ENCODE measurements at places on chromosomes 1 and 21.

GRCh38 chr1:157831968-157832626 lies 9.5 kb downstream of the CD5L start:
- no peak overlapping the region for H3K4me3 ChIP-seq
- H3K36me3 ChIP-seq = no peaks in the 10 kb centered on the region
- no peaks in the 10 kb centered on the region for H3K27me3 ChIP-seq
- no peaks in the 10 kb centered on the region for H3K4me1 ChIP-seq

GRCh38 chr1:59063501-59063900 lies 233.4 kb upstream of the FGGY start:
- H3K27ac ChIP-seq = peak overlapping the region; percentile 66
- no peak for DNase-seq
- H3K36me3 ChIP-seq = no peaks in the 10 kb centered on the region
- H3K27me3 ChIP-seq = no peaks in the 10 kb centered on the region

- no peak overlapping the region for H3K27ac ChIP-seq
- no peaks in the 10 kb centered on the region for H3K27me3 ChIP-seq
- H3K4me3 ChIP-seq = no peak overlapping the region
- no peak for DNase-seq
Measured at GRCh38 chr1:2441746-2442145, 29.4 kb upstream of the PEX10 start.

GRCh38 chr1:114080511-114081436 lies 72.9 kb downstream of the SYT6 start:
- H3K4me1 ChIP-seq = peaks cover 12% of the 10 kb centered on the region
- no peak overlapping the region for H3K4me3 ChIP-seq
- no peak overlapping the region for H3K27ac ChIP-seq
- DNase-seq = no peak
- no peaks in the 10 kb centered on the region for H3K27me3 ChIP-seq
- H3K36me3 ChIP-seq = no peaks in the 10 kb centered on the region

GRCh38 chr1:174626031-174627025 lies 178.6 kb downstream of the GPR52 start:
- no peaks in the 10 kb centered on the region for H3K4me1 ChIP-seq
- no peaks in the 10 kb centered on the region for H3K36me3 ChIP-seq
- no peak overlapping the region for H3K27ac ChIP-seq
- no peaks in the 10 kb centered on the region for H3K27me3 ChIP-seq
- no peak overlapping the region for H3K4me3 ChIP-seq

DNA sequence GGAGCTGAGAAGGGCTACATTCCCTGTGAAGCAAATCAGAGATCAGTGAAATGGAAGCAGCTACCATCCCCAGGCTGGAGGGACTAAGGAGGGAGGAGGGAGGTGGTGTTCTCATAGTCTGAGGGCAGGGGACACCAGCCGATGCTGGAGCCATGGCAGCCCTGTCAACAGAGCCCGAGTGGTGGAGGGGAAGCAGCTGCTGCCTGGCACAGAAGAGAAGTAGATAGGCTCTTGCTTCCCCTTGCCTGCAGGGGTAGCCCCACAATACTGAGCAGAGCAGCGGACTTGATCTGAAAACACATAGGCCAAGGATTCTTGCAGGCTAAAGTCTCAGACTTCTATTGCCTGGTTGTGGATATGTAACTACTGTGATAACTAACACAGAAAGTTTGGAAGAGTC lies 255.1 kb downstream of the FGGY start:
- no peaks in the 10 kb centered on the region for H3K36me3 ChIP-seq
- H3K4me3 ChIP-seq = no peak overlapping the region
- DNase-seq = no peak
- no peak overlapping the region for H3K27ac ChIP-seq
- no peaks in the 10 kb centered on the region for H3K27me3 ChIP-seq

GRCh38 chr1:202710070-202711045 lies at the start of gene SYT2:
TSS of gene SYT2 (minus strand) at chr1:202710454. CDS start at chr1:202605772, 104,682 bp downstream.
- peak within 1 kb of the TSS; percentile 27 for H3K4me3 ChIP-seq
- H3K4me1 ChIP-seq = peaks cover 18% of the 10 kb centered on the region
- H3K36me3 ChIP-seq = no peaks in the 10 kb centered on the region

GRCh38 chr1:107339775-107340174 lies 198.9 kb downstream of the NTNG1 start:
- DNase-seq = no peak
- H3K36me3 ChIP-seq = no peaks in the 10 kb centered on the region
- no peaks in the 10 kb centered on the region for H3K4me1 ChIP-seq

- peak overlapping the region; percentile 66 for H3K27ac ChIP-seq
- H3K4me1 ChIP-seq = peaks cover 17% of the 10 kb centered on the region
- H3K27me3 ChIP-seq = no peaks in the 10 kb centered on the region
- H3K36me3 ChIP-seq = no peaks in the 10 kb centered on the region
- peak overlapping the region; percentile 70 for H3K4me3 ChIP-seq
Measured at GRCh38 chr1:63368131-63368530, 704 bp downstream of the ALG6 start.

GRCh38 chr1:221157026-221157761 lies 278.0 kb downstream of the HLX start:
- no peaks in the 10 kb centered on the region for H3K27me3 ChIP-seq
- peaks cover 10% of the 10 kb centered on the region for H3K4me1 ChIP-seq
- no peak overlapping the region for H3K27ac ChIP-seq
- H3K4me3 ChIP-seq = no peak overlapping the region

- no peaks in the 10 kb centered on the region for H3K36me3 ChIP-seq
- no peaks in the 10 kb centered on the region for H3K4me1 ChIP-seq
- no peak overlapping the region for H3K4me3 ChIP-seq
Measured at GRCh38 chr1:160801836-160802580, 6.0 kb downstream of the LY9 start.

- H3K27ac ChIP-seq = no peak overlapping the region
- H3K36me3 ChIP-seq = no peaks in the 10 kb centered on the region
- H3K4me1 ChIP-seq = peaks cover 4% of the 10 kb centered on the region
- H3K4me3 ChIP-seq = no peak overlapping the region
- H3K27me3 ChIP-seq = no peaks in the 10 kb centered on the region
Measured at GRCh38 chr1:48202030-48202752, 20.3 kb upstream of the SLC5A9 start.

DNA sequence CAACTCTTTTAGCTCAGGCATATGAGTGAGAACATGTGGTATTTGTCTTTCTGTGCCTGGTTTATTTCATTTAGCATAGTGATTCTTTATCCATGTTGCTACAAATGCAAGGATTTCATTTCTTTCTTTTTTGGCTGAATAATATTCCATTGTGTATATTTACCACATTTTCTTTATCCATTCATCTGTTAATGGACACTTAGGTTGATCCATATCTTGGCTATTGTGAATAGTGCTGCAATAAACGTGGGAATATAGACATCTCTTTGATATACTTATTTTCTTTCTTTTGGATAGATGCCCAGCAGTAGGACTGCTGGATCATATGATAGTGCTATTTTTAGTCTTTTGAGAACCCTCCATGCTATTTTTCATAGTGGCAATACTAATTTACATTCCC lies 30.8 kb downstream of the ASB17 start:
- H3K36me3 ChIP-seq = no peaks in the 10 kb centered on the region
- H3K4me3 ChIP-seq = no peak overlapping the region
- H3K4me1 ChIP-seq = no peaks in the 10 kb centered on the region
- no peaks in the 10 kb centered on the region for H3K27me3 ChIP-seq

DNA sequence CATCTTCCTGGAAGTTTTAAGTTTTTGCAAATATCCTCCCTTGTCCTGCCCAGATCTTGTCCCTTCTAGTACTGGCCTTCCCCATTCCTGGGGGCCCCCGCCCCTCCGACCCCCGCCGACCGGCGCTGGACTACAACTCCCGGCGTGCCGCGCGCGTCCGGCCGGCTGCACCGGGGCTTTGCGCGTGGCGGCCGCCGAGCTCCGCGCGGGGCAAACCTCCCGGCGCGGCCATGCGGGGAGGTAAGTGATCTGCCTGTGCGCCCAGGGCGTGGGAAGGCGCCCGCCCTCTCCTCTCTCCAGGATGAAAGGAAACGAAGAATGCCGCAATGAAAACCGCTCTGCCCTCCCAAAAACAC lies 3.2 kb upstream of the SAMD13 start:
- H3K4me3 ChIP-seq = peak overlapping the region; percentile 65
- no peak for DNase-seq
- peak overlapping the region; percentile 77 for H3K27ac ChIP-seq
- peaks cover 19% of the 10 kb centered on the region for H3K4me1 ChIP-seq
- no peaks in the 10 kb centered on the region for H3K27me3 ChIP-seq

DNA sequence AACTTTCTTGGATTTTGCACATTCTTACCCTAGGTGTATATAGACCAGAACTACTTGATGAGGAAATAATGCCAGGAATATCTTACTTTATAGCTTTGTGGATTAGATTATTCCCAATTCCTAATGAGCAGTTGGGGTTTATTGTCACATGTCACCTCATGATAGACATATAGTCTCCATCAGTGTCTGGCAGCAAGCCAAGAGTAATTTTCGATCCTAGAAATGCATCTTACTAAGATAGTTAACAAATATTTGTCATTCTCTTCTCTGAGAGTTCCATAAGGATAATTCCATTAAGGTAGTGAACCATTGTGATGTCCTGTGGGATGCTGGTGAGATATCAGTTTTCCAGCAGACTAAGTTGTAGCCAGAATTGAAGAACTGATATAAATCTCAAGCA lies 1282.9 kb upstream of the B3GALT2 start:
- H3K27ac ChIP-seq = no peak overlapping the region
- no peak for DNase-seq
- H3K27me3 ChIP-seq = no peaks in the 10 kb centered on the region

- H3K27ac ChIP-seq = no peak overlapping the region
- no peak overlapping the region for H3K4me3 ChIP-seq
- H3K36me3 ChIP-seq = no peaks in the 10 kb centered on the region
- DNase-seq = no peak
Measured at GRCh38 chr1:61215119-61215518, 132.8 kb downstream of the NFIA start.

- no peak overlapping the region for H3K4me3 ChIP-seq
- no peak for DNase-seq
- H3K27ac ChIP-seq = peak overlapping the region; percentile 66
- H3K4me1 ChIP-seq = peaks cover 27% of the 10 kb centered on the region
- no peaks in the 10 kb centered on the region for H3K27me3 ChIP-seq
Measured at GRCh38 chr1:109864047-109864822, 46.4 kb upstream of the CSF1 start.

GRCh38 chr1:119276558-119276957 lies 92.0 kb upstream of the HAO2 start:
- DNase-seq = no peak
- H3K4me3 ChIP-seq = no peak overlapping the region
- H3K27me3 ChIP-seq = no peaks in the 10 kb centered on the region
- no peak overlapping the region for H3K27ac ChIP-seq

DNA sequence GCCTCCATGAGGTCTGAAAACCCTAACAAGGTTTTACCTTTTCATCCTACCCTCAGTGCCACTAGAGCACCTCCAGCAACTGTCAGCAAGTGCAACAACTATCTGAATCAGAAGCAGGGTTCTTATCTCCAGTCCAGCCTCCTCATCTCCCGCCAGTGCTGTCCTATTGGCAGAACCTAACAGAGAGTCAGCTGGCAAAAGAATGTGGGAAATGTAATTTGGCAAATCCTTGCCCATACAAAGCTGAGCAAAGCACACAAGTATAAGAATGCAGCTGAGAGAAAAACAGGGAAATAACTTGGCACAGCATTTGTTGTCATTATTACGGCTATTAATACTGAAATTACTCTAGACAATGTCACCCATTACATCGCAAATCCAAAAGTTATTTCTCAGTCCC lies 124.2 kb downstream of the ATP6V1G3 start:
- H3K27me3 ChIP-seq = no peaks in the 10 kb centered on the region
- no peak overlapping the region for H3K4me3 ChIP-seq
- no peaks in the 10 kb centered on the region for H3K4me1 ChIP-seq
- no peaks in the 10 kb centered on the region for H3K36me3 ChIP-seq
- no peak overlapping the region for H3K27ac ChIP-seq

DNA sequence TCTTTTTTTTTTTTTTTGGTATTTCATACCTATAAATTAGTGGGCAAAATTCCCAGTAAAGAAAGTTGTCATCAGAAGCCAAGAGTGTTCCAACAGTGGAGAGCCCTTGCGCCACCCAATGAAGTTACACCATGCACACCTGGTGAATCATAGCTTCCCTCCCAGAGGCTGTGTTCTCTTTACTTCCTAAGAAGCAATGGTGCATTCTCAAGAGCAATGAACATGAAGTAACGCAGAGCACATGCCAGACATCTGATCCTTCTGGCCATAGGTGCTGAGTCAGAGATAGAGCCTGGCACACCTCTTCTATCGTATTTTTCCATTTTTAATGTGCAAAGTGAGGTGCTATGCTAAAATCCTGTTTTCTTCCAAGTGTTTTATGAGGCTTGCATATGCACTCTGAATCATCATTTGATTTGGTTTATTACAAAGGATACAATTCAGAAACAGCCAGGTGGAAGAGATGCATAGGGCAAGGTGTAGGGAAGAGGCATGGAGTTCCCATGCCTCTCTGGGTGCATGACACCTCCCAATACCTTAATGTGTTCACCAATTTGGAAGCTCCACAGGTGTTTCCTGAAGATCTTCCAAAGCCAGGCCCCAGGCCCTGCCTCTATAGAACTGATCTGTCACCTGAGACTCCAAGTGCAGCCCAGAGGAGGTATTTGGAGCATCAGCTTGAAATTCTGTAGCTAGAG lies 408.0 kb downstream of the SIPA1L2 start:
- H3K27ac ChIP-seq = no peak overlapping the region
- no peaks in the 10 kb centered on the region for H3K36me3 ChIP-seq
- no peak overlapping the region for H3K4me3 ChIP-seq

DNA sequence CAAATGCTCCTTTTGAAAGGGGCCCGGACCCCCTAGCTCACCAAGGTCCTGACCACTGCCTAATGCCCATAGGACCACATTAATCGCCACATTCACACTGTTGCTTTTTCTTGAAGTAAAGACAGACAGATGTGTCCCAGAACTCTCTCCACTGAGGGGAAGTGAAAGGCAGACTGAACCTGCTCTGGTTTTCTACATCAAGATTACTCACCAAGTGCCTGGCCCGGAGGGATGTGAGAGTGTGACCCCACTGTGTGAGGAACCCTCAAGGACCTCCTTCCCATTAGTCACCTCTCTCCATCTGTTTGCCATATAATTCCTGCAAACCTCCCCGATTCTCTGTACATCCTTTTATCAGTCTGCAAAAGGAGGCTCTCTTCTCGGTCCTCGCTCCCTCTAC lies 381.5 kb downstream of the OMA1 start:
- no peaks in the 10 kb centered on the region for H3K36me3 ChIP-seq
- H3K4me3 ChIP-seq = no peak overlapping the region
- no peak overlapping the region for H3K27ac ChIP-seq
- H3K27me3 ChIP-seq = no peaks in the 10 kb centered on the region

DNA sequence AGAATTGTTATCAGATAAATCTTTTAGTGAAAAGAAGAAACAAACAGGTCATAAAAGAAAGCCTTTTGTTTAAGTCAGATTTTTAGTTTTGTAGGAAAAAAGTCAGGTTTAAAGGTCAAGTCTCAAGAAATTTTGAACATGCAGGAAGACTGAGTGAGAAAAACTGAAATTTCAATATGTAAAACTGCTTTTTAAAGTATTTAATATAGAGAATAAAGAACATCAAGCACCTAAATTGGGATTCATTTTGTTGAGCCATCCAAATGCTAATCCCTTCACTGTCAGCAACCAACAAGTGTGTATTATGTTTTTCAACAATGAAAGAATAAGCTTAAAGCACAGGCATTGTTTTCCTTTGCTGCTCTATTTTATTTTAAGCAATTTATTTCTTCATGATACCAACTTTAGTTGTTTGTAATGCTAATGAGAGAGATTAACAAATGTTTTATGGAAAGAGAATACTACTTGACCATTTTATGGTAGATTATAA lies 114.9 kb upstream of the SERTAD4 start:
- H3K4me3 ChIP-seq = no peak overlapping the region
- H3K36me3 ChIP-seq = no peaks in the 10 kb centered on the region
- H3K27me3 ChIP-seq = no peaks in the 10 kb centered on the region
- H3K4me1 ChIP-seq = no peaks in the 10 kb centered on the region
